Activated naive CD4-positive, alpha-beta T cell treated with anti-CD3 and anti-CD28 coated beads, Interleukin-2, amount 50 U/mL, for 16 hours (primary cell): ENCODE measurements at places on chromosomes 11 and 22.

DNA sequence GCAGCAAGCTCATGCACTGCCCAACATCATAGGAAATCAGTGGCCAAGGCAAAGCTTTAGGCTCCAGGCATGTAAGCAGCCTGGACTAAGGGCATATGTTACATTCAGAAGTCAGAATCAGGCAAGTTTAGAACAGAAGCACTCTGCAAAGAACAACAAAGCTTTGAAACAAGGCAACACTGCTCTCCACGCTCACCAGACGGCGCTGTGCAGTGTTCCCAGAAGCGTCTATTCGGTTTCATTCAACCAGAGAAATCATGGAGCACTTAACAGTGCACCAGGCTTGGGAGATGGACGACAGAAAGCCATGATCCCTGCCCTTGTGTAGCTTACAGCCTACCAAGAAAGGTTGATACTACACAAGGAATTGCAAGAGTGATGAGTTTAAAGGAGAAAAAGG is 555.8 kb downstream of the BUD13 start:
- DNase-seq, result no peak

GRCh38 chr22:30000566-30000965 is 79.7 kb upstream of the HORMAD2 start:
- no peak for DNase-seq

GRCh38 chr11:8671651-8672062 is 10.8 kb downstream of the TRIM66 start:
- no peak for DNase-seq

- DNase-seq, result no peak
Measured at GRCh38 chr11:102220728-102221467, 96.4 kb upstream of the BIRC3 start.

DNA sequence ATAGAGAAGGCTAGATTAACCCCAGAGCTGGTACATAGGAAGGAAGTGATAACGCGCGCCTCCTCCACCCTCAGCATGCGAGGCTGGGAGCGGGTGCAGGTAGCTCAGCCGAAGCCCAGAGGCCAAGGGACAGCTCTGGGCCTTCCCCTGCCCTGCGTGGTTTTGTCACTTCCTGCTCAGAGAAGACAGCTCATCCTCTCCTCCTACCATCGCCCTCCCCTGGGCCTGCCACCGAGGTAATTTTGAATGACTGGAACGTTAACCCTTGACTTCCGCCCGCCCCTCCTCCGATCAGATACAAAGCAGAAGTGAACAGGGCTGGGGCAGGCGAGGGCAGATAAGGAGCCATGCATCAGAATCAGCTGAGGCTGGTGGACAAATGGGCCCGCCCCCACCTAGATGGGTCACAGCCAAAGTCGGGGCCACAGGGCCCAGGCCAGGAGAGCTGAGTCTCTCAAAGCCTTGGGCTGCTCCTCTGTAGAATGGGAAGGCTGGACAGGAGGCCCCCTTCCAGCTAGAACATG is 1.6 kb downstream of the RAC2 start:
- DNase-seq, result peak; percentile 90

- no peak for DNase-seq
Measured at GRCh38 chr11:1970956-1971355, 23.8 kb downstream of the MRPL23 start.

DNA sequence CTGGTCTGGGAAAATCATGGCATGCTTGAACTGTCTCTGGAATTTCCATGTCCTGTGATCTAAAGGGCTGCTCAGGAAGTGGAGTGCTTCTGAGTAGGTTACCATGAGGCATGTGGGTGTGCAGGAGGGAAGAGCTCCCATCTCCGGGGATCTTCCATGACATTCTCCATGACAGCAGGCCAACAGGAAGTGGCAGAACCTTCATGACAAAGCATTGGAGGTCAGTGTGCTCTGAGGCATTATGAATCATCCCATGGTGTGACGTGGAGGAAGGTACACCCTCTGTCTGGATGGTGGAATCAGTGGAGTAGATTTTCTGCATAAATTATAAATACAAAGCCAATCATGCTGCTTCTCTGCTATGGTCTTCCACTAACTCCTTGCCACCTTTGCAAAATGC is 139.6 kb upstream of the E2F8 start:
- no peak for DNase-seq

GRCh38 chr11:1569251-1569780 is 2.8 kb downstream of the DUSP8 start:
- no peak for DNase-seq

DNA sequence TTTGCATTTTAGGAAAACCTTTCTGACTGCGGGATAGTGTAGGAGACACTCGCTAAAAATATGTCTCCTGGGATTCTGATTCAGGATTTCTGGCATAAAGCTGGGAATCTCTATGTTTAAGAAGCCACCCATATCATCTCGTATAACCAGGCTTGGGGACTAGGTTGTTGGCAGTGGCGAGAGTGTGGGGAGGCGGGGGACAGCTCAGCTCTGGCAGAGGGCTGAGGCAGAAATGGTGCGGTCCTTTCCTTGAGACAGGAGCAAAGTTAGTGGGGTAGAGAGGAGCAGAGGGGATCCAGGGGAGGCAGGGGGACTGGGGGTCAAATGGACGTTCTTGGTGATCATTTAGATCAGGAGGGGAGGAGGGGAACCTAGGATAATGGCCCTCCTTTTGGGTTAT is 74.3 kb downstream of the TEAD1 start:
- DNase-seq, result no peak

DNA sequence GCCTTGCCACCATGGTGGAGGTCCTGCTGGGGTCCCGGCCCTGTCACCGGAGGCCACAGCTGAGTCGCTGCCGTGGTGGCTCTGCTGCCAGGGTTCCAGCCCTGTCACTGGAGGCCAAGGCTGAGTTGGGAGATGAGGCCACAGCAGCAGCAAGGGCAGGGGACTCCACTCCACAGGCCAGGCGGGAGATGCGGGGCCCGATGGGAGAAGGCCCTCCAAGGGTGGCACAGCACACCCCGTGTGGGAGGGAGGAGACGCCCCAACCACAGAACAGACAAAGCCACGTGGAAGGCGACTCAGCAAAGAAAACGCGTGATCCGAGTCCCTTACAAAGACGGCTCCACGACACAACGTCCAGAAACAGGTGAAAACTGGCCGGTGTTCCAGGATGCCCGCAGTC is 159.3 kb downstream of the BRD1 start:
- DNase-seq, result no peak

DNA sequence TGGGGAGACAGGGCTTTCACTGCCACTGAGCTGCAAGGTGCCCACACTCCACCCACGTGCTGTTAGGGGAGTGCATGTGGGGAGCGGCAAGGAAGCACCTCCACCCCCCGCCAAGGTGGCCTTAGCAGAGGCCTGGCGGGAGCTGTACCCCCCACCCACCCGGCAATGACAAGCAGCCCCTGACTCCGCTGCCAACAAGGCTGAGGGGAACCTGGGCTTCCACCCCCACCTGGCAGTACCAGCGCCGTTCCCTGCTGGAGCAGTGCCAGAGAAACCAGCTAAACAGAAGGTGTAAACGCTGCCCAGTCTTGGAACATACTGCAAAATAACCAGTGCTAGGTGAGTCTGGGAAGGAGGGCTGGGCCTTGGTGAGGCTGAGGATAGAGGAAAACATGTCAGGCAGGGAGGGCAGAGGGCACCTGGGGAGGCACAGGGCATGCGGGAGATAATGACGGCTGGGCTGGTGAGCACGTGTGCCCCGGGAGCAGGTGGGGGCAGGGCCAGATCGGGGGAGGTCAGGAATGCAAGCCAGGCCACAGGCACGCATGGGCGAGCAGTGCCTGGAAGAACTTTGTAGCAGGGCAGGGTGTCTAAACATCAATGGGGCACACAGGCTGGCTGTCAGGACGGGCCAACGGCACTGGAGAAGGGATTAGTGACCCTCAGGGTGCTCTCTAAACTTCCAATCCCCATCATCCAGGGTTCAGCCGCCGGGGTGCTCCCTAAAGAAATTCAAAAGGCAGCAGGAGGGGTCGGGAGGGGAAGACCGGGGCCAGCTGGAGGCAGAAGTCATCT is 6.6 kb downstream of the CERK start:
- DNase-seq, result no peak

DNA sequence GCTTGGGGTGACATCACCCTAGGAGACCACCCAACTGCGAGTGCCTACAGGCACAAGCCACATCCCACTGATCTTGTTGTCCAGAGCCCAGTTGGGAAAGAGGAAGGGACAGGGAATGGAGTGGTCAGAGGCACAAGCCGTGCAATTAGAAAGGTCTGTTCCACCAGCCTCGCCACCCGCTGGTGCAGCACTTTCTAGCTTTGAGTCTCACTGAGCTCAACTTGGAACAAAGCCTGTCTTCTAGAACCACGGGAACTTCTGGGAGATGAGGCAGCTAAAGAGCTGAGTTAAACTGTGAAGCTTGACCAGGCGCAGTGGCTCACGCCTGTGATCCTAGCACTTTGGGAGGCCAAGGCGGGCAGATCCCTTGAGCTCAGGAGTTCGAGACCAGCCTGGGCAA is 29.3 kb downstream of the TPBGL start:
- no peak for DNase-seq

GRCh38 chr11:2698386-2699184 is 1.2 kb downstream of the KCNQ1OT1 start:
- DNase-seq, result peak; percentile 2

GRCh38 chr11:37026326-37026725 is 428.3 kb upstream of the RAG2 start:
- DNase-seq, result no peak

DNA sequence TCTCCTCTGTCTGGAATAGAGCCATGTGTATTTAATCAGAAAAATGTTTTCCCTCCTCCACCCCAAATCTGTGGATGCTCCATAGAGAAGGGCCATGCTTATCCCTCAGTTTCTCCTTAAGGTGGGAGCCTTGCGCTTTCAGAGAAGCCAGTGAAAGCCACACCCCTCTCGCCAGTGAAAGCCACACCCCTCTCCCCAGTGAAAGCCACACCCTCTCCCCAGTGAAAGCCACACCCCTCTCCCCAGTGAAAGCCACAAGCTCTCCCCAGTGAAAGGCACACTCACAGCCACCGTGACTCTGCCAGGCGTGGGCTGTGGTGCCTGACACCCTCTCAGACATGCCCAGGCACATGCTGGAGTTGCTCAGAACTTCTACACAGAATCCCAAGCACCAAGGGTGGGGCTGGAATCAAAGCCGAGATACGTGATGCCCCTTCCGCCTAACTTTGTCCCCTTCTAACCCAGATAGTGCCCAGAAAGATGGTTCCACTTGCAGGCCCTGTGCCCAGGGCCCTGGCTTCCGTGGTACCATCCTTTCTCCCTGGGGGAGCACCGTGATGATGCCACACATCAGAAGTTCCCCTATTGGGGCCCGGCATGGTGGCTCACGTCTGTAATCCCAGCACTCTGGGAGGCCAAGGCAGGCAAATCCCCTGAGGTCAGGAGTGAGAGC is 16.5 kb upstream of the PRR5 start:
- DNase-seq, result peak; percentile 84

- DNase-seq, result no peak
Measured at GRCh38 chr11:16981651-16982194, 32.5 kb downstream of the PLEKHA7 start.

- DNase-seq, result no peak
Measured at GRCh38 chr11:64044730-64045393, 9.1 kb downstream of the FLRT1 start.

DNA sequence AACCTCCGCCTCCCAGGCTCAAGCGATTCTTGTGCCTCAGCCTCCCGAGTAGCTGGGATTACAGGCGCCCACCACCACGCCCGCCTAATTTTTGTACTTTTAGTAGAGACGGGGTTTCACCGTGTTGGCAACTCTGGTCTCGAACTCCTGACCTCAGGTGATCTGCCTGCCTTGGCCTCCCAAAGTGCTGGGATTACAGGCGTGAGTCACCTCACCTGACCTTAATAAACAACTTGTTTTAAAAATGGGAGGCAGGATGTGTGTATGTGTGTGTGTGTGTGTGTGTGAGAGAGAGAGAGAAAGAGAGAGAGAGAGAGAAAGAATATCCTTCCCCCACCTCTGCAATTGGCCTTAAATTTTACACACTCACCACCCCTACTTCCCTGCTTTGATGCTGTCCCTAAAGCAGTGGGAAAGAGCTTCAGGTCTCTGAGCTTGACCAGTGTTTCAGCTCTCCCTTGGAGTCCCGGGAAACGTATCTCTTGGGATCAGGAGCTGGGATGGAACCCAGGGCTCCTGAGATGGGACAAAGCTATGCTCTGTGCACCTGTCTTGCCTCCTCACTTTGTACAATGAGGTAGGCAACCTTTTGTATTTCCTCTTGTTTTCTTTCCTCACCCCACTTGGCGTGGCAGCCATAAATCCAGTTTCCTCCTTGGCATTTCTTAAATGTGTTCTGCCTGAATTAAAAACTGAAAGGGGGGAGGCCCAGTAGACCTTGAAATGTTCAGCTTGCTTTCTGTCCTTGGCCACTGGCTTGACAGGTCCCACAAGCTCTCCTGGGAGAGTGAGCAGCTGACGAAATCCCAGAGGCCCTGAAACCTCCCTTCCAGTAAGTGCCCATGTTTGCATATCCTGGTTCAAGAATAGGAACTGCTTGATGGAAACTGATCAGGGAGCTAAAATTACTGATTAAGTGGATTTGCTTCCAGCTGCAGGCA is 17.8 kb upstream of the XBP1 start:
- no peak for DNase-seq

DNA sequence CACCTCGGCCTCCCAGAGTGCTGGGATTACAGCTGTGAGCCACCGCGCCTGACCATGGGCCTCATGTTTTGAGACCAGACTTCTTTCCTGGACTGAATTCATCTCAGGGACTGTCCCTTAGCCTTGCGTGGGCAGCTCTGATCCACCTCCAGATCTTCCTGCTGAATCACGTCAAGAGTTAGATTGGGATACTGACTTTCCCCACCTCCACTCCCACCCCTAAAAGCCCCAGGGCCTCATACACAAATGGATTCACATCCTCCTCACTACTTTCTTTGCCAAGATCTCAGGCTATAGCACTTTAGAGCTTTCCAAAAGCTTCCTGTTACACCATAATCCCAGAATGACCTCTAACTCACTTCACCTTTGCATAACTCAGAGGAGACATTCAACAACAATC is 12.1 kb downstream of the CCDC87 start:
- no peak for DNase-seq

GRCh38 chr22:24429411-24430365 is 2.3 kb downstream of the ADORA2A start:
- DNase-seq, result peak; percentile 63

DNA sequence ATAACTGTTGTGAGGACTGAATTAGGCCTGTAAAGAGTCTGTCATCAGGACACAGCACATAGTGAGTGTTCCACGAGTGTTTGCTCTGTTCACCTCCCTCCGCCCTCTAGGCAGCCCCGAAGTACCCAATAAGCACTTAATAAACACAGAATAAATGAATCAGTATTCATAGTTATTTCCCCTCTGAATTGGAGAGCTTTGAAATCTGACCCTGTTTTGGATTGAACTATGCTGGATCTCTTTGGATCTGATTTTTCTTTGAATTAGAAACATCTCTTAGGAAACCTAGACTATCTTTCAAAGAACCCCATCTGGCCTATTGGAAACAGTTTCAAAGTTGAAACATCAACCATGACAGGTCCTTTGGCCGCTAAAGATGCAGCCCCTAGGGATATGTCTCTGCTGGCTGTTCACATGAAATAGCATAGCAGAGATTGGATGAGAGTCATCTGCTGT is 615.5 kb downstream of the NTM start:
- DNase-seq, result no peak

GRCh38 chr11:8810540-8811301 is 100.3 kb upstream of the AKIP1 start:
- DNase-seq, result no peak

GRCh38 chr11:9760193-9760575 is 96.3 kb downstream of the SWAP70 start:
- peak; percentile 16 for DNase-seq

- no peak for DNase-seq
Measured at GRCh38 chr22:24953384-24954113, 1.0 kb downstream of the KIAA1671 start.
